CD8-positive, alpha-beta memory T cell (primary cell): ENCODE measurements at places on chromosomes 6 and 20. TPM values are rescaled to one million over a fixed set of nuclear protein-coding genes. Genes with fewer than 3 reads are reported as not detected.

GRCh38 chr6:151652325-151652724 lies 155.2 kb upstream of the ESR1 start:
- DNase-seq, result no peak

GRCh38 chr6:112210852-112211251 lies 43.5 kb downstream of the LAMA4 start:
- DNase-seq, result no peak

GRCh38 chr6:137353346-137353745 lies 134.2 kb upstream of the IFNGR1 start:
- no peak for DNase-seq

DNA sequence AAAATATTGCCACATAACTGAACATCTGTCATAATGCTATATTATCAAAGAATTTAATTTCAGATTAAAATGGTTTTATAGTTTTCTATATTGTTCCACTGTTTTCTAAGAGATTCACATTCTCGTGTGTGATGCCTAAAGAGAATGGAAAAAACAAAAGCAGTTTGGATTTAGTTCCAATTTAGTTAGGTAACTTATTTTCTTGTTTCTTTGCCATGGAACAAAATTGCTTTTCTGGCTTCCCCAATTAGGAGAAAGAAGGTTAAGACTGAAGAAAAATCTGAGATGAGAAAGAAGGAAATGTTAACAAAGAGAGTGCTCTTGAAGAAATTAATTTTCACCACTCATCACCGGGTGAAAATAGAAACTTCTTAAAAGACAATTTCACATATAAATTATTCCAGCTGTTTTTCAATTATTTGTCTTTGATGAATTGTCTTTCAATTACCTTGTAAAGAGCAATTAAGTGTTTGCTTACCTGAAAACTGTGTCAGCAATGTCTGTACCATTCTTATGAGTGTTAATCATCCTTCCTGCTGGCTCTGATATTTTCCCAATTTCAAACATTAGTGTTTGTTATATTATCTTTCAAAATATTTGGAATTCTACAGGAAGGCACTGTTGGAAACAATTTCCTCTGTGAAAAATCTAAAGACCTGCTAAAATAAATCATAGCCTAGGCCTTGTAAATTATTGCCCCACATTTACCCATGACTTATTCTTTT lies 19.5 kb downstream of the PHACTR2 start:
- no peak for DNase-seq

DNA sequence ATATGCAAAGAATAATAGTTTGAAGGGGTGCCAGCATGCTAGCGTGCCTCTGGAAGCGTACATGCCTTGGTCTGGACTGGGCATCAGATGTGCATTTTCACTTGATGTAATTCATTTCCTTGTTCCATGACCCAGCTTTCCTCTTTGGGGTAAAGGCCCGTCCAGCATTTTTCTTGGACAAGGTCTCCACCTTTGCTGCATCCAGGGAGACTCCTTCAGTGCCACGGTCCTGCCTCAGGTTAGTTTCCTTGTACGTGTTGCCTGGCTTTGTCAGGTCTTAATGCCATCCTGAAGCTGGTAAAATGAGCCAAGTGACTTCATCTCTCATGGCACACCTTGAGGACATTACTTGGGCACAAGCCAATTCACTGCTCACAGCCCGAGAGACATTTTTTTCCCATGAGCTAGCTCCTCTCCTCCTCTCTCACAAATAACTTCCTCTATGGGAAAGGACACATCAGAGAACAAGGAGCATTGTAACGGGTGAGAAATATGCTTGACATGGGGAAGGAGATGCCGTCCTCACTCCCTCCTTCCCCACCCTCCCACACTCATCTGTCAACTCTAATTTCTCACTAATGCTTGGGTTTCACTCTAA lies 23.9 kb downstream of the EDN1 start:
- DNase-seq, result no peak

MROH8 gene
- total RNA-seq, result 1.6 TPM
